ENCODE measurements at places on chromosomes 3 and 15.
A peak's percentile ranks its signal among the peaks of the same experiment; 100 is the strongest.

- no peak for DNase-seq
Observed at GRCh38 chr3:113354307-113354706, 87.0 kb downstream of the CFAP44 start.

- DNase-seq: no peak
Observed at GRCh38 chr3:113819866-113820265, 18.7 kb upstream of the GRAMD1C start.

DNA sequence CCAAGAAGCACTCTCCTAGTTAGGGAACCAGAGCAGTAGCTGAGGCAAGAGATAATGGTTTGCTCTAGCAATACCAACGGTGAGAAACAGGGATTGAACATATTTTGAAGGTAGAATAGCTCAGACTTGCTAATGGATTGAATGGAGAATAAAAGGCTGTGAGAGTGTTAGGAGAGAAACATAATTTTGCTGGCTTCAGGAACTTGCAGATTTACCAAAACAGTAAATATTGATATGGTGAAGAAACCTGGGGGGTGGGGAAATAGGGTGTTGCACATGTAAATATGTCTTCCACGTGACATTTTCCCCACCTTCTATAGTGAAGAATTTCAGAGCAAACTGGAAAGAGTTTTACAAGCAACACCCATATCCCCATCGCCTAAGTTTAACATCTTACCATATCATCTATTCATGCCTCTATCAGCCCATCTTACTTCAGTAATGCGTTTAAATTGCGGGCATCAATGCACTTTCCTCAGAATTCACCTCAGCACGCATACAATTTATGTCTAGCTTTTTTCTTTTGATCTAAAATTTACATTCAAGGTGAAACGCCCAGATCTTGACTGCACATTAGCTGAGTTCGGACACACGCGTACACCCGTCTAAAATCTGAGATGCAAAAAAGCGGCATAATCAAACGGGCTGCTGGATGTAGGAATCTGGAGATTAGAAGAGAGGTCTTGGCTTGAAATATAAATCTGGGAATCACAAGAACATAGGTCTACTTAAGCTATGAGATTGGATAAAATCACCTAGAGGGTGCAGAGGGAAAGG lies 891 bp upstream of the NR1D2 start:
- DNase-seq: no peak

DNA sequence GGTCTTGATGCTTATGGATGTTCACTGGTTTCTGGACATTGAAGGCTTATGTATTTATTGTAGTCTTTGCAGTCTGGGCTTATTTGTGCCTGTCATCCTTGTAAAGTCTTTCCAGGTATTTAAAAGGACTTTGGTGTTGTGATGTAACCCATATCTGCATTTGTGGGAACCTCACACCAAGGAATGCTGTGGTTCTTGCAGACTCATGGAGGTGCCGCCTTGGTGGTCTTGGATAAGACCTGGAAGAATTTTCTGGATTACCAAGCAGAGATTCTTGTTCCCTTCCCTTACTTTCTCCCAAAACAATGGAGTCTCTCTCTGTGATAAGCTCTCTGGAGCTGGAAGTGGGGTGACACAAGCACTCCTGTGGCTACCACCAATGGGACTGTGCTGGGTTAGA lies 363.5 kb upstream of the NECTIN3 start:
- DNase-seq: no peak

DNA sequence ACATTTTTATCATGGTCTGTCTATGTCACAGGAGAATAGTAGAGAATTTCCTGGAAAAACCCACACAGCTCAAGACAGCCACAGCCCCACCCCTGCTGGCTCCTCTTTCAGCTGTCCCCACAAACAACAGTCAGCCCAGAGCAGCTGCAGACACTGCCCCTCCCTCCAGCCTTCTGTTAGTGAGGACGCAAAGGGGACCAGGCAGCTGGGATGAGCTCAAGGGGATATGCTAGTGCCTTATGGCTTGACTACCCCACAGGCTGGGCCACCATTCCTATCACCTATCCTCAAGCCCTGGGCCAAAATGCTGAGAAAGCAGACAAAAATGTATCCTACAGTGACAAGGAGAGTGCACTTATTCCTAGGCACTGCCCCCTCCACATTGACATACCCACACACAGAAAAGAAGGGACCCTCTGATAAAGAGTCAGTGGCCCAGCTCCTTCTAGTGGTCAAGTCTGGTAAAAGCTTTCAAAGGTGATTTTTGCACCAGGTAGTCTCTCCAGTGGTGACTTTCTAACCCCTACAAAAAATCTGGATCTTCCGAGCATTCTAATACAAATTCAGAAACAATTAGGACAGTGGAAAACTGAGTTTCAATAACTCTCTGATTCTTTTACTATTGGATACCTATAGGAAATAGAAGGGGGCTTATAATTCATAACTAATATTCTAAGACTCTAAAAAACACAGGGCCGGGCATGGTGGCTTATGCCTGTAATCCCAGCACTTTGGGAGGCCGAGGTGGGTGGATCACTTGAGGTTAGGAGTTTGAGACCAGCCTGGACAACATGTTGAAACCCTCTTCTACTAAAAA lies 3.0 kb upstream of the MAP1A start:
- DNase-seq: no peak

DNA sequence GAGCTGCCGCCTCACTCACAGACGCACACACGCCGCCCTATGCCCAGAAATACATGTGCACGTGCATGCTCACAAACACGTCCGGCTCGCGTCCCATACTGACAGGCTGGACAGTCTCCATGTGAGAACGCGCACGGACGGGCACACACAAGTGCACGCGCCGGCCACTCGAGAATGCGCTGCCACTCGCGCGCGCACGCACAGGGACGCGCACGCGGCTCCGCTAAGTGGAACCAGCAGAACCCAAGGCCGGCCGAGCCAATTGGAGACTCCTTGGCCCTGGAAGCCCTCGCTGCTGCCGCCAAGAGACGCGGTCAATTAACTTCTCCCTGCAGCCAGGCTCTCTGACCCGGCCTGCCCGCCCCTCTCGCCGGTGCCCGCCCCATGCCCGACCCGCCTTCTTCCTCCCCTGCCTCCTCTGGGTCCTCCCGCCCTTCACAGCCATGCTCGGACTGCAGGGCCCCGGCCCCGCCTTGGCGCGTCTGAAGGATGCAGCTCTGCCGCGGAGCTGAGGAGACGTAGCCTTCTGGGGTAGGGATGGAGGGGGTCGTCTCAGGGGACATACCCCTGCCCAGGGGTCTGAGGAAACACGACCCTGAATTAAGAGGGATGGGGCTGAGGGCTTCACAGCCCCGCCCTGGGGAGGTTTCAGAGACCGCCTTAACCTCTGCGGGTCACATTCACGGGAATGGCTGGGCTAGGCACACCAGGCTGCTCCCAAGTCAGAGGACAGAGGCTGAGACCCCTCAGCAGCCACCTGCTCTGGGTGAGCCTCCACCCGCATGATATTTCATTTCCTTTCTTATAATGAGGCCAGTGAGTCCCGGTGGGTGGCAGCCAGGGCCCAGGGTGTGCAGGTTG lies 15.0 kb downstream of the PTH1R start:
- DNase-seq: no peak

GRCh38 chr15:33872416-33873106 lies 95.7 kb upstream of the CHRM5 start:
- no peak for DNase-seq

DNA sequence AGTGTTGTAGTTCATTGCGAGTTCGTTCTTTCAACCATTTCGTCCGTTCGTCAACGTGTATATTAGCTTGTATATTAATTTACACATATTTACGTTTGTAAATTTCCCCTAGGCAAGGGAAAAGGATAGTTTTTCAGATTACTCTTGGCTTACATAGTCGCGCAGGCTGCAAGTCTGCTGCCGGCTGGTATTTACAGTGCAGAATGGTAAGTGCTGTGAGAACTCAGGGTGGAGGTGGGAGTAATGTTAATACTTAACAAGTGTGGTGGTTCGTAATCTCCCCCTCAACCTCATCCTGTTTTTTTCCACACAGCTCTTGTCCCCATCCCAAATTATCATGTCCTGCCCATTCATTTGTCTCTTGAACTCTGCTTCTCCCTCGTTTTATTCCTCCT lies 766 bp downstream of the FAM98B start:
- no peak for DNase-seq

- DNase-seq: no peak
Observed at GRCh38 chr3:41847679-41848078, 114.2 kb downstream of the ULK4 start.

- no peak for DNase-seq
Observed at GRCh38 chr3:187105700-187106099, 33.6 kb downstream of the RPL39L start.

DNA sequence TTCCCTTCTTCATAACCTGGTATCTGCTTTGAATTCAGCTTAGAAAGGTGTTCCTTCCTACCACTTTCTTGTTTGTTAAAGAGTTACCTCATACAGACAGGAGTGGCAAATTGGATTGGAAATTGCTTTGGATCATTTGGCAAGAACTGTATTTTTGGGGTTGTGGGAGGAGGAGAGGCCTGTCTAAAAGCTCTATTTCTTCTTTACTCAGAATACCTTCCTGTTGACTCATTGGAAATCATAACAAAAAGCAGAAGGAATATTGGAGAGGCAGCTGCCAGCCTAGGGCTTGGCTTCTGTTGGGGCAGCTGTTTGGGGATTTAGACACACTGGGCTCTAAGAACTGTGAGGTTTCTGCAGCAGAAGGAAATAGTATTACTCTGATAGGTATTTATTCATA lies 14.2 kb downstream of the IQGAP1 start:
- DNase-seq: no peak

GRCh38 chr3:30638685-30639412 lies 32.4 kb downstream of the TGFBR2 start:
- no peak for DNase-seq

DNA sequence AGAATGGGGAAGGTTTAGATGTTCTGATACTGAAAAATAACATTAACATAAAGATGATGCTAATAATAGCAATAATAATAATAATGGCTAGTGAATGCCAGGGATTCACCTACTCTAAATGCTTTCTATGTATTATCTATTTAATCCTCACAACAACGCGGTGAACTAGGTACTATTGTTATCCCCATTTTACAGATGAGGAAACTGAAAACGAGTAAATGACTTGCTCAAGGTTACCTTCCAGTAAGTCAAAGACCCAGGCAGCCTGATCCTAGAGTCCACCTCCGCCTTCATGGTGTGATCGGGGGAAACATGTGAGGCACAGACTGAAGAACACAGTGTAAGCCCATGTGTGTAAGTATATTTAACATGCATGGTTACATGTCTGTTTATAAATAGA lies 30.4 kb downstream of the LRRC2 start:
- DNase-seq: no peak

DNA sequence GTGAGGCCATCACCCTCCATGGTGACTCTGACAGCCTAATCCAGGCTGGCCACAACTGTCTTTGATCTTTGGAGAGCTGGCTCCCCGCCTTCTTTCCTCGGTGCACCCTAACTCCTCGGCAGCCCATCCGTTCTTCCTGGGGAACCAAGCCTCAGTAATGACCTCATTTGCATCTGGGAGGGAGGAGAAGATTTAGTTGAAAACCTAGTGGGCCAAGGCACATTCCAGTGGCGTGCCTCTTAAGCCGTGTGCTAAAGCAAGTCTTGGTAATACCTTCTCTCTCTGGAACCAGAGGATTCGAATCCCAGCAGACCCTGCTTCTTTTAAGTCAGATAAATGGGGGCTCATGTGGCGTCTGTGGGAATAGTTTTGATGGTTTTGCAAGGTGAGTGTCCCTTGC lies 233.1 kb downstream of the EBLN2 start:
- no peak for DNase-seq

DNA sequence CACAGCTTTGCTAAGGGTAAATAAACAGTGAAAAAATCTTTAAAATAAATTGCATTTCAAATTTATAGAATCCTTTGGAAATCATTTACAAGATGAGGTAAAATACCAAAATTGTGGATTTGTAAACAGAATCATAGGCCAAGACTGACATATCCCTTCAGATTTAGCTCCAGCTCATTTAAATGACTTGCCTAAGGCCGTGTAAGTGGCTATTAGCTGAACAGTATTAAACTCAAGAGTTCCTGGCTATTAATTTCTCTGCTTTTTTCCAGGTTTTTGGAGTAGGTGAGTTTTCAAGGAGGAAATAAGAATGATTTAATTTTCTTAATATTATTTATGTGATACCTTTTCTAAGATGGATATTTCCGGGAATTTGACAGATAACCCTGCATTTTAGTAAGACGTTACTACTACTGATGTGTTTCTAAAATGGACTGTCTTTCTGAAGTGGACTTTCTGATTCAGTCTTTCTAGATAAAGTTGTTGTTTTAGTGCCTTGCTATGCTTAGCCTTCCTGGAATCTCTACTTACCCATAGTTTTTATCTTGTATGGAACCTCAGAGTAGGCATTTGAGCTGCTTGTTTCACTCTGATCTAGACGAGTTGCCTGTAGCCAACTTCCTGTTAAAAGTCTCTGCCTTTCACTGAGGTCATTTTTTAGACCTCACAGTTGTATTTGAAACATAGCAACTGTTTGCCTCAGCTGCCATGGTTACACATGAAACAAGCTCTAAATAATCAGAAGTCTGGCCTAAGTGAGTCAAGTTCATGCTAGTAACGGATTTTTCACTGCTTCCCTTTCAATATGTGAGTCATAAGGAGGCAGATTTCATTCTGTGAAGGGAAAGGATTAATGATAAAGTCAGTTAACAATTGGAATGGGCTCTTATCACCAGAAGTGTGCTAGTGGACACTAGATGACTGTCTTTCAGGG lies 127.0 kb downstream of the KLHL25 start:
- peak; percentile 89 for DNase-seq

GRCh38 chr3:123080864-123081562 lies 14.2 kb downstream of the PDIA5 start:
- DNase-seq: no peak

- no peak for DNase-seq
Observed at GRCh38 chr3:183195266-183195665, 32.7 kb upstream of the LAMP3 start.

DNA sequence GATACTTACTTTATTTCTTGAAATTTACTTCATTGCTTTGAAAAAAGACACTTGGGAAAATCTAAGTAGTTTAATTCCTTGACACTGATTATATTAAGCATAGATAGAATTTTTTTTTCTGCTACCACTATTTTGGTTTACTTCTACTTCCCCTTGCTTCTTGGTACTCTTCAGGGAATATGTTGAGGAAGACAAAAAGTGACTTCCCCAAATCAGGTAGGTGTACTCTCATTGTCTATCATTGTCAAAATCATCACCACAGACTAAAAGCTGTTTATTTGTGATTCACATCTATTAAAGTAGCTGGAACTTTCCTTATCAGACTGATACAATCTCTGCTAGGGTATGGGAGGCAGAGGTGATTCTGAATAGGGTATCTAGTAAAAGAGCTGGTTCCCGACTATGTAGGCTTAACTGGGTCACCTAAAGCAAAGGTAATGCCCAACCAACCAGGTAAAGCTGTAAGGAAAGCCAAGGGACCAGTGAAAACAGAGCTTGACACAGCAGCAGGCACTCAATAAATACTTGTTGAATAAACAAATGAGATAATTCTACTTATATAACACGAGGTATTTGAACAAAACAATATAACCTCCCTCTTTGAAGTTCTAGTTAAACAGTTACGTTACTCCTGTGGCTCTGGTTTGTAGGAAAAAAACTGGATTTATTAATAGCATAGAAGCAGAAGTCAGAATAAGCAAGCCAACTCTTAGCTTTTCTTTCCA lies 346.9 kb downstream of the PLCL2 start:
- DNase-seq: no peak

Measured in T-helper 2 cell (primary cell).